ENCODE measurements at places on chromosomes 13 and 19.

DNA sequence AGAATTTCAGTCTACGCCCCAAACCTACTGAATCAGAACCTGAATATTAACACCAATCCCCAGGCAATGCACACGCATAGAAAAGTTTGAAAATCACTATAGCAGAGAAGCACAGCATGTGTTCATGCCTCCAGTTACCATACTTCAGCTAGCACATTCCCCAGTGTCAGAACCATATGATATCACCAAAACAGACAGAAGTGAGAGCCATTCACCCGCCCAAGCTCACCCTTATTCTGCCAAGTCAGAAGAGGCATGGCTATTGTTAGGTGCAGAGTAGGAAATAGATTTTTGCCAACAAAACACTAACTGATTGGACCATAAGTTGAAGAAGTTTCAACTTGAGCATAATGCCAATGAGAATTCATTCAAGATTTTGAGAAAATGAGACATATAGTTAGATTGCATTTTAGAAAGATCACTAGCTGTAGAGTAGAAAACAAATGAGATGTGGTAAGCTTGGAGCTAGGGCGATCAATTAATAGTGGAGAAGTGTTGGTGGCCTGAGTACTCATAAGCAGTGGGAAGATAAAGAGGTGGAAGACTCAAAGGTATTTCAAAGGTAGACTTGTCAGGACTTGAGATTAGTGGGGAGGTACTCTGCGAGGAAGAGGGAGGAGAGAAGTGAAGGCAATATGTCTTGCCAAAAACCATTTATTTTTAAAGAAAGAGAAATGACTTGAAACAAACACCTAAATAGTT, 492.4 kb downstream of the SUCLA2 start:
- DNase-seq: no peak

- no peak for DNase-seq
These were observed 68.3 kb downstream of the ATP8A2 start for GRCh38 chr13:25440061-25440460.

GRCh38 chr13:29561918-29562317, 33.6 kb downstream of the SLC7A1 start:
- DNase-seq: no peak

GRCh38 chr13:48715977-48716376, 62.2 kb downstream of the CYSLTR2 start:
- DNase-seq: no peak

DNA sequence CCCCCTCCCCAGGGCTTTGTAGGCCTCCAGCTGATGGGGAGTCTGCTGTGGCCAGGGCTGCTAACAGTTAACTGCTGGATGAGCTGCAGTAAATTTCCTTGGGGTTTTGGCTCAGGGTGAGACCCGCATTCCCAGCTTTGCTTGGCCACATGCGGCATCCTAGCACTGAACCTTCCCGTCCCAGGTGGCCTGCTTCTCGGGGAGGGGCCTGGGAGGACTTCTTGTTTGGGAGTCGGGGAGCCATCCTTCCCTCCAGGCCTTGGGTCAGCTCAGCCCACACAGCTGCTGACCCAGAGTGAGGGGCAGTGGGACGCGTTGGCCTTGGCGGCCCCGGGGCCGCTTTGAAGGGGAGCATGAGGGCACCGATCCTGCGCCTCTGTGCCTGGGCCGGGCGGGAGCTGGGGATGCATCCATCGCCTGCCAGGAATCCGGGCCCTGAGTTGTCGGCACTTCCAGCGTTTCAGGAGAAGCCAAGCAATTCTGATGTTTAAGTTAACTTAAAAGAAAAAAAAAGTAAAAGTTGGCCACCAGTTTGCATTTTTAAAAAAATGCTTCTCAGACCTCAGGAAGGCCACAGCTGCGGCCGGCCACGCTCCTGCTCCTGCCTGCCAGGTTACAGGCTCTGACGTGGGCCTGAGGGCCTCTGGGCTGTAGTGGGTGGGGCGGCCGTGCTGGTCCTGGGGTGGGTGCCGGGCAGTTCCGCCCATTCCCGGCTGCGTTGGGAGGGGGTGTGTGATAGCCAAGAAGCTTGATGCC, 27.7 kb downstream of the CRTC1 start:
- DNase-seq: no peak

DNA sequence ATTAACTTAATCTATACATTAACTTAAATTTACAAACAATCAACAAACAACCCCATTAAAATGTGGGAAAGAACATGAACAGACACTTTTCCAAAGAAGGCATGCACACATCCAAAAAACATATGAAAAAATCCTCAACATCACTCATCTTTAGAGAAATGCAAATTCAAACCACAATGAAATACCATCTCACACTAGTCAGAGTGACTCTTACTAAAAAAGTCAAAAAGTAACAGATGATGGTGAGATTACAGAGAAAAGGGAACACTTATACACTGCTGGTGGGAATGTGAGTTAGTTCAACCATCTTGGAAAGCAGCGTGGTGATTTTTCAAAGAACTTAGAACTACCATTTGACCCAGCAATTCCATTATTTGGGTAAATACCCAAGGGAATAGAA, 759.2 kb upstream of the SLITRK1 start:
- DNase-seq: no peak

GRCh38 chr13:106423530-106423929, 111.9 kb downstream of the EFNB2 start:
- no peak for DNase-seq

DNA sequence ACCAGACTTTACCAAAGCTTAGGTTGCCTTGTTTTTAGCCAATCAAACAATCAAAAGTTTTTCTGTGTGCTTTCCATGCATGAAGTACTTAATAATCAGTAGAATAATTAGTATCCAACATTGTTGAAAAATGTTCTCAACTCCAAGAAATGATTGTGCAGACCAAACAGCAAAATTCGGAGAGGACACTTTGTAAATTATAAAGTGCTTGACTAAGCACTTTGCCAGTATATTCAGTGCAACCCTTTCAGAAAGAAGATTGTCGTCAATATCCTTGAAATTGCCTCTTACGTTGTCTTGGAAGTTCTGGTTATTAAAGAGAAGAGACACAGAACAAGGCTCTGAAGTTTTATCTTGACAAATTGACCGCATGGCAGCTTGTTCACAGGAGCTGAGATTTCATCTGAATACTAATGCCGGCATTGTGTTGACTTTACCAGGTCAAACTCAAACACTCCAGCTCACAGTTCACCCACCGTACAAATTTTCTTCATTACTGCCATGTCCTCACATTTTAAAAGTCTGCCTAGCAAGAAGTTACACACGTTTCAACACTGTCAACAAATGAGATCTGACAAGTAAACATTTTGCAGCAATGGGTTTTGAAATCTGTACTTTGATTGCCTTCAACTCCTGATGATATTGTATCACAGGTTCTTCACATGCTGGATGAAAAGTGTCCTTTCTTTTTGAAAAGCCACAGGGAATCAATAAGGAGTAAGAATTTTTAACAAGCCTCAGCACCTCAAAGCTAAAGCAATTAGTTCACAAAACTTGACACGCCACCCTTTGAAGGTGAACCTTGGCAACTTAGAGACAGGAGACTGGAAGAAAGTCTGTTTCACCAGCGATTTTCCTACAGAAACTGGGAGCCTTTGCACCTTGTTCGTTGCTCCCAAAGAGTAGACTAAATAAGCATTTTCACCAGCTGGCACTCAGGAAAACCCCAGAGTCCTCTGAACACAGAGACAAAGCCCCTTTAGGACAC, 150.9 kb downstream of the RFC3 start:
- DNase-seq: no peak

GRCh38 chr13:112172017-112172416, 105.1 kb downstream of the SOX1 start:
- DNase-seq: no peak
